ENCODE measurements at places on chromosomes 7 and 10.

DNA sequence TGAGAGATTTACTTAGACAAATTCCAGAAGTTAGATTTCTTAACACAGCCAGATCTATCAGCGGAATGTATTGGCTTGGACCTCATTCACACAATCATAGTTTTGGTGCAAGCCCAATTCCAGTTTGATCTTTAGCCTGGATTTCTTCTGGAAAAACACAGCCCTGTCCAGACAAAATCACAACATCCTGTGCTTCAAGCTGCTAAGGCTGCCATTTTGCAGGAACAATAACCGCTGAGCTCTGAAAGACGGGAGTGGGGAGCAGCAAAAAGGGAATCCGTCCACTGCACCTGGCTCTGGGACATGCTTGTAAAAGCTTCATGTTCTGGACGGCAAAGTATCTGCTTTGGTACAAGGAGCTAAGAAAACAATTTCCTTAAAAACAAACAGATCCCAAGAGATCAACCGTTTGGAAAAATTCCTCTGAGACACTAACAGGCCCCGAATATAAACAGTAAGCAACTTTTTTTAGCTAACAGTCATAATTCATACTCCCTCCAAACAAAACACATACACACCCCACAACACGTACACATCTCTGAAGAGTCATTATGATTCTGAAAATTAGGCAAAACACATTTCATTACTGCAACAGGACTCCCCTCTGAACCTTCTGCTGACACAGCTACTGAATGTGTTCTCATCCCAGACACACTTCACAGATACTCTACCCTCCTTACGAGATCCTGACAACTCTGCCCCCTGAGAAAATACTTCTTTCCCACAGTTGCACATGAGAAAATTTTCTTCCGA, 32.4 kb downstream of the ITIH5 start:
- DNase-seq: no peak

- no peak for DNase-seq
These were observed 24.8 kb downstream of the STYXL1 start for GRCh38 chr7:76023002-76023401.

DNA sequence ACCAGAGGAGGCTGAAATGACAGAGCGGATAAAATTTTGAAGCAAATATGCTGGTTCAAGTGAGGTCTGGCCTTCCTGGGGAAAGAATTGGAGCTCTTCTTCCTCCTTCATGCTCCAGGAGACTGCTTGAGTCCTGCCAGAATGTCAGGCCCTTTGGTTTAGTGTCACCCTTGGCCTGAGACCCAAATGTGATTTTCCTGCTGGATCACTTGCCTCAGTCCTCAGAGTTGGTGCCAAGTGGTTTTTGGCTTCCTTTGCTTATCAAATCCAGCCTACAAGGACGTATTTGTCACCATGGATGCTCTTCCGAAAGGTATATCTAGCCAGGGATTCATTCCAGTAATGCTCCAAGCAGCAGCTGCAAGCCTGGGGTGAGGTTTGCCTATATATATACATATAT, 118.4 kb downstream of the PLPP4 start:
- no peak for DNase-seq

- no peak for DNase-seq
These were observed 25.7 kb downstream of the GOLGA7B start for GRCh38 chr10:97875391-97875790.

DNA sequence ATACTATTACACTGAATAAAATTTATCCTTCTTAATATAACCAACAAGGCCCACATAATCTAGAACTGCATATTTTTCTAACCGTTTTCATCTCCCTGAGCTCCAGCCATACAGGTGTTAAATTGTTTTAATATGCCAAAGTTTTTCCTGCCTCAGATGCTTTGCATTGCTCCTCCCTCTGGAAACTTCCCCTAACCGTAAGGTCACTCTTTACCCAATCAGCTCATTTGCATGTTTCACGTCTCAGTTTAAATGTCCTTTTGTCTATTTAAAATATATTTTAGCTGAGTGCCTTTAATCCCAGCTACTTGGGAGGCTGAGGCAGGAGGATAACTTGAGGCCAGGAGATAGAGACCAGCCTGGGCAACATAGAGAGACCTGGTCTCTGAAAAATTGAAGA, 228.5 kb downstream of the ADK start:
- no peak for DNase-seq

- DNase-seq: no peak
These were observed 13.4 kb downstream of the TRPV6 start for GRCh38 chr7:142872106-142872675.

- DNase-seq: no peak
These were observed 1.6 kb upstream of the ARHGAP12 start for GRCh38 chr10:31930023-31930751.

DNA sequence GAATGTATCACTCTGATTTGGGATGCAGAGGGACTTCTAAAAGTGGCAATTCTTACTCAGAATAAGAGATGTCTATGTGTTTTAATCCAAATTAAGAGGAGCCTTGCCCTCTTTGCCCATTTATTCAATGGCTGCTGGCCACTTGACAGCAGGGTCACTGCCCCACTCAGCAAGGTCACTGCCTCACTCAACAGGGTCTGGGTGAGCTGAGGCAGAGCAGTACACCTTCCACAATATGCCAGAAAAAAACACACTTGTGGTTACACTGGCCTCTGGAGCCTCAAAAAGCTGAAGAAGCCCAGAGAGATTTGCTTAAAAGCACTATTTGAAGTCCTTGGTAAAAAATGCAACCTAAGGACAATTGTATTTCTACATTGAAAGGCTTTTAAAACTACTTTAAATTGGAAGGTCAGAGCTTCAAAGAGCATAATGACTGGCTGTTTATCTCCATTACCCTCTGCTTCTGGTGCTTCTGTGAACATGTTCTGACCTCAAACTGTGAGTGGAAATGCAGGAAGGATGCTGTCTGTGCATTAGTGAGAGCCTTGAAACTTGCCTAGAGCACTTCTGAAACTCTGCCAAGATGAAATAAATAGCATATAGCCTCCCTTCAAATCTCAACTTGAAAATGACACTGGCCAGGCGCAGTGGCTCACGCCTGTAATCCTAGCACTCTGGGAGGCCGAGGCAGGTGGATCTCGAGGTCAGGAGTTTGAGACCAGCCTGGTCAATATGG, 35.1 kb upstream of the WIPF3 start:
- no peak for DNase-seq

DNA sequence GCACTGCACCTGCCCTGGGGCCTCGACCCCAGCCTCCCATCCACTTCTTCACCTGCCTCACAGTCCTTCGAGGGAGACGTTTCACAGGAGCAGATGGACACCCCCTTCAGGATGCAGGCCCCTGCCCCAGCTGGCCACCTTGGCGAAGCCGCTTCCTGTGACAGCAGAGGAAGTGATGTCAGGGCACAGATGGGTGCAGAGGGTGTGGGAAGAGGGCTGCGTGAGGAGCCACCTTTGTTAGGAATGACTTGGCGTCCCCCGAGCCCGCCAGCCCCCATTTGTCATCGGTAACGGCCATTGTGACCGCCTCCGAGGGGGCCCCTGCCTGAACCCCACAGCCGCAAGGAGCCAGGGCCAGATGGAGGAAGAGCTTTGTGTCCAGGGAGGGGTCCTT, 47.4 kb upstream of the SLC29A3 start:
- no peak for DNase-seq

DNA sequence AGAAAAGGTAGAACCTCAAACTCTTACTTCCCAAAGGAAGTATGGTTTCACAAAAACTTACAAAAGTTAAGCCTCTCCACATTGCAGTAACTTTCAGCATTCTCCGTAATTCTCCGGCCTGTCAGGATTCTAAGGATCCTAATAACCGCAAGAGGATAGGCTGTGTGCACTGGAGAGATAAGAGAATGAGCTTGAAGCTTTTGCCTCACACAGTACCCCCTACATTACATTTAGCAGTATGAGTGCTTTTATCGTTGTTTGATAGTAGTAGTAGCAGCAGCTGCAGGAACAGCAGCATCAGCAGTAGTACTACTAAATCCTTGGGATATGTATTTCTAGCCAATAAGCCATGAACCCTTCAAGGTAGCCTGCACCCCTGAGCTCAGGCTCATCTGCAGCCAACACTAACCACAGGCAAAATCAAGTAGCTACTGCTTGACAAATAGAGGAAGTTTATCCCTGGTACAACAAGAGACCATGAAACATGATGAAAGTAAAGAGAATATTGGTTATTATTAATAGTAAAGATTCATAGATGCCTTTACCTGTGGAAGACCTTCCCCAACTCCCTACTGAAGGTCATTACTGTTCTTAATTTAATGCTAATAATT, 222.6 kb upstream of the CNTNAP2 start:
- DNase-seq: no peak

DNA sequence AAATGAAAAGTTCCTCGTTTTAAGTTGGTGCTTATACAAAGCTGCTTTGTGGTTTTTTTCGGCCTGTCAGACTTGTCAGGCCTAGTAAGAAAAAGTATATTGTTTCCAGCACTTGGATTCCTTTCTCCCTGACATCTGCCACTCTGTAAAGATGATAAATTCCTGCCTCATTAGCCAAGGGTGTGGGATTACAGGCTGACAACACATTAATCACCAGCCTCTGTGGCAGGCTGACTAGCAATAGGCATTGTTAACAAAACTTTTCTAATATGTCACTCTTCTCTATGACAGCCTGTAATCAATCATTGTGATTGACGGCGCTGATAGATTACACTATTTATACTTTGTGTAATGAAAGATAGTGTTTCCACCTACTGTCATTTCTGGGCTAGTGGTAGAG, 682.5 kb downstream of the LRMDA start:
- DNase-seq: no peak

DNA sequence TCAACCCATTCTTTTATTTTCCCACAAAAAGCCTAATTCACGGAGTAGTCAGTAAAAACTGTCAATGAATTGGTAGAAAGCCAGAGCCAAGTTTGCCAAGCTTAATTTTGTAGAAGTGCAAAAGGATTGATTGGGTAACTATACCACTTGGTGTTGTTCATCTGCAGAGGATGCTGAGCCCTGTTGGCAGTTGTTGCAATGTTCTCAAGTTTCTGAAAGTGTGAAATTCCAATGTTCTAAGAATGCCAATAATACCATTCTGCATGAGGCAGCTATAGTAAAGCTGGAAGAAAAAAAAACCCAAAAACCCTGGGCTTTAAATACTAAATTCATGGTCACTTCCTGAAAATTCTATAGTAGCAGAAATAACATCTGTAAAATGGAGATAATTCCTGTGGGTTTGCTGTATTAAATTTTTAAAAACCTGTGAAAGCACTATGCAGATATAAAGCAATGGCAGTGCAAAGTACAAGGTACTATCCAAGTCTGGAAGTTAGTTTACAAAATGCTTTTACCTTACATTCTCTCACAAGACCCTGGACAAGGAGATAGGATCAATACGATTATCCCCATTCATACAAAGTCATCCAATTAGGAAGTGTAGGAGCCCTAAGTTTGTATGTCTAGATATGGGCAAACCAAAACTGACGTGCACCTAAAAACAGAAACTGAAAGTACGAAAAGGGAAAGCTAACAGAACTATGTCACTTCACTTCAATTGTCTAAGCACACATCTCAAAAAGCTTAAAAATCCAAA, 6.0 kb upstream of the PON1 start:
- DNase-seq: no peak

DNA sequence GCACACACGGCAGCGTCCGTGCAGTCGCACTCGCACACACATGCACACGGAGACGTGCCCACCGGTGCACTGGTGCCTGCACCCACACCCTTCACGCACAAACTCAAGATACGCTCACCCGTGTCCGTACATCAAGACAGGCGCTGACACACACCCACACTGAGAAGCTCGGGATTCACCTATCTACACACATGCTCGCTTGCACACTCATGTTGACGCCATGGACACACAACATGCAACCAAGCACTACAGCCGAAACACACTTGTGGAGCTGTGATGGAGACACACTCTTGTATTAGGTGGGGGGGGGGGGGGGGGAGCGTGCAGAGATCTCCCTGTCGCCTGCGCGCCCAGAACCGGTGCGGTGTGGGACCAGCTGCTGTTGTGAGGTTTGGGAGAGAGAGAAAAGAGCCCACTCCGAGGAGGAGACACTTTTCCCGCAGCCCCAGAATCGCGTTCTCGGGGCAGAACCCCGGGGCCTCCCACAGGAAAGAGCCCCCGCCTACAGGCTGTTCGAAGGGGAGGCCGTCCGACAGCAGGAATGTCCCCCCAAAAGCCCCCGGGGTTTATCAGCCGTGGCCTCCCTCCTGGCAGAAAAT, 605 bp upstream of the NFKB2 start:
- DNase-seq: no peak

All from AG09309 (cell line).